ENCODE measurements at places on chromosomes 5 and 9.

GRCh38 chr5:175378444-175379028 is 65.4 kb downstream of the DRD1 start:
- DNase-seq = no peak

DNA sequence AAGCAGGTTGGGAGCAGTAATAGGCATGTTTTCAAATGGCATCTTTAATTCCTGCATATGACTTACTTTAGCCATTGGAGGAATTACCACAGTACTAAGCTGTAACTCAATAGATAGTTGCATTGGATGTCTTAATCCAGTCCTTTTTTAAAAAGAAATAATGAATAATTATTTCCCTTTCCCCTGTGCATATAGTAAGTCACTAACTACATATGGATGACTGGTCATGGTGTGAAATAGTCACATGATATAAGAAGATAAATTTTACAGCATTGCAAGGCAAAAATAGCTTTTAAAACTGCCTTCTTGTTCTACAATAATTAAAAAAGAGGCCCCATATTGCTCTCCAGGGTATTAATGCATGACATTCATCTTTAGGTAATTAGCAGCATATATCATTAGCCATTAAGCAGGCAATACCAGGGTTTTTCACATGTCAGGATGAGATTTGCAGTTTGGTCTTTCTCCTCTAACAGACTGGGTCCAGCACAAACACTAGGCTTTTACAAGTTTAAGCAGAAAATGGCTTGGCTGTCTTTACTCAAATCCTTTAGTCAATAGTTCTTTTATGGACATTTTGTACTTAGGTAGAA is 606.4 kb upstream of the RORB start:
- DNase-seq = no peak

DNA sequence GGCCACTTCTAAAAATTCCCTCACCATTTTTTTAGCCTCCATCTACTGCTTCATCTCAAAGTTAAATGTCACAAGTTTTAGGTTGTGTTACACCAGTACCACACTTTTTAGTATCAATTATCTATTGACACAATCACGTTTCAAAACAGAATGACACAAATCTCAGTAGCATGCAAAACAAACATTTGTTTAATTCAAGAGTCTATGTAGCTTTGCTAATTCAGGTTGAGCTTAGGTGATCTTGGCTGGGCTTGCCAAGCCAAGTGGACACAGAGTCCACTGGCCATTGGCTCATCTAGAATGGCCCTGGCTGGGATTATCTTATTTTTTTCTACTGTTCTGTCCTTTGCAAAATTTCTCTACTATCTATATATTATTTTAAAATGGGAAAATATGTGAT is 61.9 kb upstream of the JAK2 start:
- DNase-seq = no peak

GRCh38 chr9:73080110-73080694 is 71.5 kb upstream of the ANXA1 start:
- DNase-seq = no peak

DNA sequence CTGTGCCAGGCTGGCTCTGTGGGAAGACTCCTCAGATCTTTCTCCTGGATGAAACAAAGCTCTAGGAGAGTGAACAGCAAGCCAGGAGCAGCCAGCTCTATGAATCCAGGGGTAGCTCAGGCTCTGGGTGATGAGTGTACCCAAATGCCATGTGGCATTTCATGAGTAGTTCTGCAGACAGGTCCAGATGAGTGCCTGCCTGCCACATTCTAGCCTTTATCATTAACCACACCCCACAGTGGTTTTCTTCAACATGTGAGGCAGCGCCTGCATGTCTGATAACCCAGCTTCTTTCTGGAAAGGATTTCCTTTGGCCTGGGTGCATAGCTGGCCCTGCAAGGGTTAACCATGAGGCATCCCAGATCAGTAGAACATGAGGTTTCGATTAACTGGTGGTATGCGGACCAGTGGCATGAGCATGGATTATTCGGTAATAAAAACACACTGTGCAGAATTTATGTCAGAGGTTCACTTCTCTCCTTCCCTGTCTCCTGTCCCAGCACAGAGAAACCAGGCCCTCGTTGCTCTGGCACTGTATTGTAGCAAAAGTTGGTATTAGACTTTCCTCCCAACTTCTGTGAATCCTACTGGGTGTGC is 381.9 kb upstream of the ZNF462 start:
- DNase-seq = no peak

DNA sequence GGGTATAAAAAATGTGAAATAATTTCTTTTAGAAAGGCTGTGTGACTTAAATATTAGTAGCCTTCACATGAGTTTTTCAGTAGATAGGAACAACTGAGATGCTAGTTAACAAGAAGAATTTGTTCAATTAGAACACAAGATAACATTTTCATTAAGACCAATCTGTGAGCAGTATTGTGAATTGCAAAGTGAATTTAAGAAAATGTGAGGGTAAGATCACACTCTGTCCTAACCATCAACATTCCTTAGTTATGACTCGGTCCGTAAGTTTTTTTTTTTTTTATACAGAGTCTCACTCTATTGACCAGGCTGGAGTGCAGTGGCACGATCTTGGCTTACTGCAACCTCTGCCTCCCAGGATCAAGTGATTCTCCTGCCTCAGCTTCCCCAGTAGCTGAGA is 180.2 kb upstream of the EGFLAM start:
- DNase-seq = no peak

DNA sequence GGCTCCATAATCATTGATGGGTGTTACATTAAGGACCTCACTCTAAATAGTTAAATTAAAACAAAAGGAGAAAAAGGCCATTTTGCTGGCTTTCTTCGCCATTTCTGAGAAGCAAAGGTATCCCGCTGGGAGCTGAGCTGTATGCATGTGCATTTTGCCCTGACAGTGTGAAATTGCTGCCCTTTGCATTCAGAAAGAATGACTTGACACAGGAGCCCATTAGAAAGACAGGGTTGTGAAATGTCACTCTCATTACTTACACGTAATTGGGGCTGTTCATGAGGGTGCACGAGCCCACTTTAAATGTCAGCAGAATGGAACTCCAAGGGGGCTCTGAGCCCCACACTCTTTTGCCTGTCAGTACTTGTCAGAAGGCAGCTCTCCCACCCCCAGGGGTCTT is 85.0 kb downstream of the SEMA4D start:
- no peak for DNase-seq

DNA sequence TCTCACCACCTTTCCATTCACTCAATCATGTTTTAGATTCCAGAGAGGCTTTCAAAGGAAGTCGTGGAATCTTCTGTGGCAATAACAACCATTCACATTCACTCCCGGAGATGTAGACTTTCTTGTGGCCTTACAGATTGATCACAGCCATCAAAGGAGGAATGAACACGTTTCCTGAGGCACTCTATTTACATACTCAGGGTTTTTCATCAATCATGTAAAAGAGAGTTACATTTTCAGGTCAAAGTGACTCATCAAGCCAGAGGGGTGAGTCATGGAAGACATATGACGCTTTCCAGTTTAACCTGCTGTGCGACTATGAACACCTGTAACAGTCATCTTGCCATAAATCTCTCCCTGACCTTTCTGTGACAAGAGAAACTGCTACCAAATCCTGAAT is 39.3 kb upstream of the RAD23B start:
- DNase-seq = no peak

DNA sequence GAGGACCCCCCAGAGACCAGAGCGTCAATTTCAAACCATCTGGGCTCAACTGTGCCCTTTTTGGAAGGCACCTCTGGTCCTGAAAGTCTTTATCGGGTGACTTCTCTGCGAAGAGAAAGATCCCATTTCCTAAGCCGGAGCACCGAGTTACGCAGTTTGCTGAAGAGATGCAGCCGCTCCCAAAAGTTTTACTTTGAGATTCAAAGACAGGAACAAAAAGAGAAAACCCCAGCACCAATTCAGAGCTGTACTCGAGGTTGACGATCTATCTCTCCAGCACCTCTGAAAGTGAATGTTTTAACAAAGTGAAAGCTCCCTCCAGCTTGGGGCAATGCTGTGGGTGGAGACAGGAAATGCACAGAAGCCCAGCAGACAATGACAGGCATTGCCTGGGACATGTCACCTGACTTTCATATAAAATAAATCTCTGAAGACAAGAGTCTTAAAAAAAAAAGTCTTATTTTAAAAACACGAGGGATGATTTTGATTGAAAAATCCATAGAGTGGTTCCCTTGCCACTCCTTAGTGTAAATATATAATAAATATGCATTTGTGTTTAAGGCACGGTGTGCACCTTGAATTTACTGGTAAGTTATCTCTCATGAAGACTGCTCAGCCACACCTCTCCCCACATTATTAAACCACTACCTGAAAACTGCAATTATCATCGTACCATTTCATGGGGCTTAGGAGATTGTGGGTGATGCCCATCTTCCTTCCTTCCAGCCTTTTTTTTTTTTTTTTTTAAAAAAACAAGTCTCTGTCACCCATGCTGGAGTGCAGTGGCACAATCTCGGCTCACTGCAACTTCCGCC is 79.9 kb downstream of the FNBP1 start:
- no peak for DNase-seq

- DNase-seq = no peak
Measured at GRCh38 chr9:36592801-36593583, 20.3 kb downstream of the MELK start.

GRCh38 chr5:132905938-132906337 is 32.5 kb downstream of the LEAP2 start:
- DNase-seq = no peak

DNA sequence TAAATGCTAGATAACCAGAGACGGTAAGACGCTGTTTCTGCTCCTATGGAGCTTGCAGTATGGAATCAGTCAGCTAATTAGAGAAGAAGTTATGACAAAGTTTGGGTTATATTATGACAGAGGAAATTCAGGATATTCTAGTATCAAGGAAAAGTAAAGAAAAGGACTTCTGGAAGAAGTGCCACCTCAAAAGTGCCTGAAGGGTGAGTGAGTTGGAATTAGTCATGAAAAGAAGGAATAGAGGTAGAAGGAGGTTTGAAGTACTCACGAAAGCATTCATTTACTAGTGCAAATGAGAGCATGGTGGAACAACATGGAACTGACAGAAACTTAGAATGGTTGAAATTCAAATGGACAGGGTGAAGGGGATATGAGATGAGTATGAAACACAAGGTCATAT is 40.4 kb upstream of the MTAP start:
- DNase-seq = no peak

GRCh38 chr5:107149243-107150005 is 521.3 kb downstream of the EFNA5 start:
- DNase-seq = no peak

DNA sequence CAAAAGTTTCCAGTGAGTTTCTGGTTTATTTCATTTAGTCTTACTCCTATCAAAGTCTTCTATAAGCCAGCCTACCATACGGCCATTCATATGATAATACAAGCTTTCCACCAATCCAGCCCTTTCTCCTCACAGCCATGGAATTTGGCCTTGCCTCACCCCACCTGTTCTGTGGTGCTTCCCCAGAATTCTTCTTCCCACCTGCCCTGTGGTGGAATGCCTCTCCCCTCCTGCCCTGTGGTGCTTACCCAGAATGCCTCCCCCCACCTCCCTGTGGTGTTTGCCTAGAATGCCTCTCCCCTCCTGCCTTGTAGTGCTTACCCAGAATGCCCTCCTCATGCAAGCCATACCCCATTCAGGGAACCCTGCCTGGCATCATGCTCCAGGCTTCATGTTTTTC is 90.3 kb upstream of the APC start:
- no peak for DNase-seq

DNA sequence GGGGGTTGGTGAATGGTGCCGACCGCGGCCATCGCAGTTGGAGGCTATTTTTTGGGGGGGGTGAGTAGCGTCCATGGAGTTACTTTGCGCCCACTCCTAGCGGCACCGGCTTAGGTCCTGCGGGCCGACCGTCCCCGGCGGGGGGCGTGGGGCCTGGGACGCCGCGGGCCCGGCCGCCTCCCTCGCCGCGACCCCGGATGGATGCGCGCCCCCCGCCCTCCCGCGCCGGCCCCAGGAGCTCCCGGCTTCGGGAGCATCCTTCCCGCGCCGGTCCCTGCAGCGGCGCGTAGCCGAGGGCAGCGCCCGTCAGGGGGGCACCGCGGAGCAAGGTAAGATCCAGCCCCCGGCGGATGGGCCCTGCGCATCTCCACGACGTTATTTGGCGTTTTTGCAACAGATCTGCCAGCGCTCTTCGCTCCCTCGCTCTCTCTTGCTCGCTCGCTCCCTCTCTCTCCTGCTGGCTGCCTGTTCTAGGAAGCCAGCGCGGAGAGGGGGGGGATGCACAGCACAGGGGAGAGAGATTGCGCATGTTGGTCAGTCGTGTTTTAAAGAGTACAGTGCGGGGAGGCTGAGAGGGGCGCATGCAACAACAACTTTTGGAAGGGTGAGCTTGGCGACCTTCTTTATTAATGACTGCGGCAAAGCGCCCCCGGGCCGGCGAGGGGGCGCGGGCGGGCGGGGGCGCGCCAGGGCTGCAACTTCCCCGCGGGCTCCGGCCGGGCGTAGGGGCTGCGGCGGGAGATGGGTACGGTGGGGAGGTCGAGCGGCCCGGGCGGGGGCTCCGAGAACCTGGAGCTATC is 413 bp downstream of the JADE2 start:
- DNase-seq = peak; percentile 39

GRCh38 chr5:23631302-23632045 is 124.1 kb downstream of the PRDM9 start:
- no peak for DNase-seq

DNA sequence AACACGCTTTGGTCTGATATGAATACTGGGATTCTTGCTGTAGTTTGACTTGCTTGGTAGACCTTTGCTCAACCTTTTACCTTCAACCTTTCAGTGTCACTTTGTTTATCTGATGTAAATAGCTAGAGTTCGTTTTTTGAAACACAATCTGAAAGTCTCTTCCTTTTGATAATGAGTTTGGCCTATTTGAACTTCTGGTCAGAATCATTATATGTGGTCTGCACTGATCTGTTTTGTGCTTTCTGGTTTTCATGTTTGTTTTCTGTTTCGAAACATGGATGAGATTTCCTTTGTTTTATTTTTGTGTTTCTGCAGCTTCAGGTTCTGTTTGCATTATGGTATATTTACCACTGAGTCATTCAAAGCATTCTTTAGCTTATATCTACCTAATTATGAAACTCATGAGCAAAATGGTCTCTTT is 217.5 kb downstream of the GABBR2 start:
- DNase-seq = no peak

- no peak for DNase-seq
Measured at GRCh38 chr9:112081918-112082729, 93.0 kb downstream of the SUSD1 start.

- DNase-seq = no peak
Measured at GRCh38 chr5:50947906-50948683, 281.7 kb downstream of the PARP8 start.

- DNase-seq = no peak
Measured at GRCh38 chr5:39399135-39400036, 25.4 kb downstream of the DAB2 start.

GRCh38 chr5:149641000-149641576 is 59.8 kb downstream of the ARHGEF37 start:
- no peak for DNase-seq

Data from activated CD4-positive, alpha-beta T cell treated with anti-CD3 and anti-CD28 coated beads, Interleukin-2, amount 50 U/mL, for 24 hours (primary cell).